Mucosa of gallbladder (tissue), 1 donor: ENCODE measurements at places on chromosomes 3 and 15.
A peak's percentile ranks its signal among the peaks of the same experiment; 100 is the strongest.

GRCh38 chr15:57321973-57322601, 54.2 kb upstream of the CGNL1 start:
- no peak for DNase-seq

DNA sequence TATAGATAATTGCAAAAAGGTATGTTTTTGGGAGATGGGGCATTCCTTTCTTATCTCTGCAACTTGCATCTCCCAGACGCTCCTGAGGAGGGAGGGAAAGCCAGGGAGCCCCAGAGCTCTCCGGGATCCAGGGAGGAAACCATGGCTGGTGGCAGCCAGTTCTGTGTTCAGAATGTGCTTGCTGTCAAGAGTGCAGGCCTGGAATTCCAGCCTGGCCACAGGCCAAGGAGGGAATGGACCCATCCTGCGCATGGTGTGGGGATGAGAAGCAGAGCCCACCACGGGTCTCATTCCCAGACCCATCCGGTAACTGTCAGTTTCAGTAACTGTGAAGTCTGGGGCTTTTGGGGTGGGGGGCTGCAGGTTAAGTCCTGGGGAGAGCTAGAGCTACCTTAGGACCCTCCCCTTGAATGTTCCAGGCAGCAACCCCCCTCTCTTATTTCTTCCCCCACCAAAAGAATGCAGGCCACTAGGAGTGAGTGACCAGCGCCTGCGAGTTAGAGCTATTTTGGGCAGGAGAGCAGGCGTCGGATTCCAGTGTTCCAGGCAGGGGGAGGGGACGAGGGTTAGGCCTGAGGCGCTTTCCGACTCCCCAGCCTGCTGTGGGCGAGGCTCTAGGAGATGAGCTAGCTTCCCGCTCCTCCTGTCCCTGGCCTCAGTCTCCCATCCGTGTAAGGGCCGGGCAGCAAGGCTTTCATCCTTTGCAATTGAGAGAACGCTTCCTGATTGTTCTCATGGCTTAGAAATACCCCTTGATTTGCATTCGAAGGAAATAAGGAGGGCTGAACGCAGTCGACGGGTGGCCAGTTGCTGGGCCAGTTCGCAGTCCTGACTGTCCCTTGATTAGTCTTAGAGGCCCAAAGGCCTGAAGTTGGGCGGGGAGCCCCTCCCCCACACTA, 781 bp upstream of the DAG1 start:
- peak; percentile 72 for DNase-seq

GRCh38 chr3:16359331-16359730, 94.3 kb downstream of the OXNAD1 start:
- DNase-seq, result no peak

GRCh38 chr15:66670762-66671580, 31.1 kb upstream of the SMAD6 start:
- DNase-seq, result peak; percentile 59

DNA sequence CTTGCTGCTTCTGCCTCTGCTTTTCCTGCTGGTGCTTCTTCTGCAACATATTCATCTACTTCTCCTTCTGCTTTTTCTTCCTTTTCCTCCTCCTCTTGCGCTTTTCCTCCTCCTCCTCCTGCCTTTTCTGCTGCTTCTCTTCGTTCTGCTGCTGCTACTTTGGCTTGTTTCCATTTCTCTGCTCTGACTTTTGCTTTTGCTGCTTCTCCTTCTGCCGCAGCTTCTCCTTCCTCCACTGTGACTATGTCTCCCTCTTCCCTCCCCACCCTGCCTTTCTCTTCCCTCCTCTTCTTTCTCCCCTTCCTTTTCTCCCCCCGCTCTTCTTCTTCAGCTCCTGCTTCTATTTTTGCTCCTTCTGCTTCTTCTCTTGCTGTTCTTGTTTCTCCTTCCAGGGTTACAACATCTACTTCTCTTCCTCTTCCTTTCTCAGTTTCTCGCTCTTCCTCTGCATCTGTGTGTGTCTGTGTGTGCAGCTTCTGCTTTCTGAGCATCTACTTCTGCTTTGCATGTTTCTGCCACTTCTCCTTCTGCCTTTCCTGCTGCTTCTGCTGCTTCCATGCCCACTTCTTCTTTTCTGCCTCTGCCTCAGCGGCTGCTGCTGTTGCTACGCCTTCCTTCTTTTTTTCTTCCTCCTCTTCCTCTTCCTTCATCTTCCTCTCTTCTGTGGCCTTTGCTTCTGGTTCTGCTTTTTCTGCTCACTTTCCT, 51.4 kb downstream of the FAM43A start:
- DNase-seq, result no peak

DNA sequence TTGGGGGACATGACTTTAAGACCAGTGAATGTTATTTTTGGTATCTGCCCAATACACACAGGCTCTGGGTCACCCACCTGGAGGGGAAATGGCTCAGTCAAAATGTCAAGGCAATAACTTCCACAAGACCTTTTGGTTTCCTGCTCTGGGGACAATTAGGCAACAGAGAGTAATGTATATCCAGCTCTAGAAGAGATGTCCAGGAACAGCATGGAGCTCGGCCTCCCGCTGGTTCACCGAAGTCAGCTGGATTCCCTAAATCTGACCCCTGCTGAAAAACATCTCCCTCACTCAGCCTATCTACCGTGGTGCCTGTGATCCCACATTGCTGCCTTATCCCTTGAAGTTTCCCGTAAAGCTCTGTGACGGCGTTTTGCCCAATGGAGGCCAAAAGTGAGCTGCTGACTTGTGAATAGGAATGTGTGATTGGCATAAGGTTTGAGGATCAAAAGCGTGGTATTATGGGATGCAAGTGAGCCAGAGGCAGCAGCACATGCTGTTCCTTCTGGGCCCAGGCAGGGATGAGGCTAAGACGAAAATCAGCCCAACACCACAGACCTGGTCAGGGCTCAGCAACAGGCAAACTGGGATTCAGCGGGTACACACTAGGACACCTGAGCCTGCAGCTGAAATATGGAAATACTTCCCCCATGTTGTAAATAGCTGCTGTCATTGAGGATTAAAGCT, 47.2 kb upstream of the SLC6A11 start:
- DNase-seq, result no peak

DNA sequence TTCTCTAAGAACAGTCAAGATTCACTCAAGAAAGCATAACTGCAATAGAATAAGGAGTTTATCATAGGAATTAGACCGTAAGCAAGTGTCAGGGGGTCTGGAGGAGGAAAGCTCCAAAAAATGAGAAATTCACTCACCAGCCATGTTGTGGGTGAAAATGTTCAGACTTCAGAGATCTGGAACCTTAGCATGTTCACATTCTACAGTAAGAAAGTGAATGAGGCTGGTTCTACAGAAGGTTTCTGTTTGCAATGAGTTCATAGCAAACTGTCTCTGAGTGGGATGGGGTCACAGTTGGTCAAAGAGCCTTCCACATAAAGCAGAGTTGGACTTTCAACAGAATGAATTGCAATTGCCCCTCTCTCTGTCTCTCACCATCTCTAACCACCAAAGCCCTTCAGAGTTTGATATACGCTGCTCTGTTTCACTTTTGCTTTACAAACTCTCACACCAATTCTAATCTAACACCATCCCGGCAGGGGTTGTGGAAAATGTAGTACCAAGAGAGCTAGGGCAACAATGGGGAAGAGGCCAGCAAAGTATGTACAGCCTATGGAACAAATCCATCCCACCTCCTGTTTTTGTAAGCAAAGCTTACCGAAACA, 581.8 kb upstream of the UBE2E2 start:
- DNase-seq, result no peak

- DNase-seq, result no peak
Observed at GRCh38 chr15:29681166-29681845, 141.0 kb downstream of the TJP1 start.

DNA sequence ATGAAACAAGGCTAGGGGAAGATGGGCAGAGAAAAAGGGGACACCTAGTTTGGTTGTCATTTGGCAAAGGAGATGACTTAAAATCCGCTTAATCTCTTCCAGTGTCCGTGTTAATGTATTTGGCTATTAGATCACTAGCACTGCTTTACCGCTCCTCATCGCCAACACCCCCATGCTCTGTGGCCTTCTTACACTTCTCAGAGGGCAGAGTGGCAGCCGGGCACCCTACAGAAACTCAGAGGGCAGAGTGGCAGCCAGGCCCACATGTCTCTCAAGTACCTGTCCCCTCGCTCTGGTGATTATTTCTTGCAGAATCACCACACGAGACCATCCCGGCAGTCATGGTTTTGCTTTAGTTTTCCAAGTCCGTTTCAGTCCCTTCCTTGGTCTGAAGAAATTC, 39.6 kb downstream of the DNASE1L3 start:
- DNase-seq, result no peak

DNA sequence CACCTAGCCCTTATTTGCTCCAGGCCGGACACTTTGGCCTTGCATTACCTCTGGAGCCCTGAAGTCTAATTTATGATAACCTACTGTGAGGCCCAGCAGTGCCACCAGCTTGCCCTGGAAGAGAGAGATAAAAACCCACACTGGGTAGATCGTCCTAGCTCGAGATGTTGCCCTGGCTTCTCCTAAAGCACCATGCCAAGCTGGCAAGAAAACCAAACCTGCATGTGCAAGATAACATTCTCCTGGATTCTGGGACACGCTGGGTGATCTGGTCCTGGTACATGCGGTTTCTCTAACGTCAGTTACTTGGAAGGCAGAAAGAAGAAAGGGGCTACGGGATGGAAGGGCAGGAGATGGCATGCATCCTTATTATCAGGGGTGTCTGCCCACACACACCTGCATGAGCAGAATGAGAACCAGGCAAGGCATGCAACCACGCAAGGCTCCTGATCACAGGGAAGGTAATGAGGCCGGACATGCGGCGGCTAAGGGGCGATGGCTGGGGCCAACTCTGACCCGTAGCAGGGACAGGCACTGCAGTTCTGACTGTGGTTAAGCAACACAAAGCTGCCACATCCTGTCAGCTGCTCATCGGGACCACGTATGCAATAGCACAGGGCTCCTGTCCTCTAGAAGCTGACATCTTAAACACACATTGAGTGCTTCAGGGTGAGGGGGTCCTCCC, 73.0 kb downstream of the OXNAD1 start:
- no peak for DNase-seq

DNA sequence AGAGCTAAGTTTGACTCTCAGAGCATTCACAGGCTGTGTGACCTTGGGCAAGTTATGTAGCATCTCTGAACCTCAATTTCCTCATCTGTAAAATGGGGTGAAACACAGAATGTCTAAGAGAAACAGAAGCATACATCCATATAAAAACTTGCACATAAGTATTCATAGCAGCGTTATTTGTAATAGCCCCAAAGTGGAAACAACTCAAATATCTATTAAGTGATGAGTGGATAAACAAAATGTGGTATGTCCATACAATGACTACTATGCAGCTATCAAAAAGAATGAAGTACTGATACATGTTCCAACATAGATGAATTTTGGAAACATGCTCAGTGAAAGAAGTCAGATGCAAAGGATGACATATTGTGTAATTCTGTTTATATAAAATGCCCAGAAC, 201.8 kb upstream of the KBTBD8 start:
- no peak for DNase-seq

DNA sequence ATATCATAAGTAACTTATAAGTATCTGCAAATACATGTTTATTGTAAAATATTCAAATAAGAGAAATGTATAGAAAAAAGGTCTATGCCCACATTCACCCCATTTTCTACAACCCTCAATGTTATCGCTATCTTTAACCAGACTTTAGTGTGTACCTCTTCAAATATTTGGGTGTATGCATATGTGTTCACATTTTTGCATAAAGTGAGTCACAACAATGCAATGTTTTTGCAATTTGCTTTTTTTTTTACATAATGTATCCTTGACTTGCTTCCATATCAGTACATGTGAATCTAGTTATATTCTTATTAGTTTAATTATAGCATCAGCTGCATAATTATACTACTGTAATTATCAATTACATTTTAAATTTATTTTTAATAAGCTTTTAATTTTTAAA, 117.3 kb upstream of the LYSMD4 start:
- DNase-seq, result no peak

DNA sequence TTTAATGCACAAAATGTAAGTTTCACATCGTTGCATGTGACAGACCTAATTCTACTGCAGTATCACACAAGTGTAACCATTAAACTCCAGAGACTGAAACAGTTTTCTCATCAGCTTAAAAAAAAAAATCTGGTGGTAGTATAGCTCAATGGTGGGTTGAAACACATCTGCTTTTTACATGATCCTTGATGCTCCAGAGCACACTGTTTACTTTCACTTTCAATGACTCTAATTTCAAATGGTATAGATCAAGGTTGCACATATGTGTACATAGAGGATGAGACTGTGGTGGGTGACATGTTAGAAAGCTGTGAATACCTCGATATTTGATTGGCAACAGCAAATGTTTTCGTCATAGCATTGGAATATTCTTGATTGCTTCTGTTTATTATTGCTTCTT, 22.4 kb downstream of the MCTP2 start:
- DNase-seq, result no peak

GRCh38 chr15:100570735-100571313, 31.2 kb downstream of the LINS1 start:
- DNase-seq, result no peak

DNA sequence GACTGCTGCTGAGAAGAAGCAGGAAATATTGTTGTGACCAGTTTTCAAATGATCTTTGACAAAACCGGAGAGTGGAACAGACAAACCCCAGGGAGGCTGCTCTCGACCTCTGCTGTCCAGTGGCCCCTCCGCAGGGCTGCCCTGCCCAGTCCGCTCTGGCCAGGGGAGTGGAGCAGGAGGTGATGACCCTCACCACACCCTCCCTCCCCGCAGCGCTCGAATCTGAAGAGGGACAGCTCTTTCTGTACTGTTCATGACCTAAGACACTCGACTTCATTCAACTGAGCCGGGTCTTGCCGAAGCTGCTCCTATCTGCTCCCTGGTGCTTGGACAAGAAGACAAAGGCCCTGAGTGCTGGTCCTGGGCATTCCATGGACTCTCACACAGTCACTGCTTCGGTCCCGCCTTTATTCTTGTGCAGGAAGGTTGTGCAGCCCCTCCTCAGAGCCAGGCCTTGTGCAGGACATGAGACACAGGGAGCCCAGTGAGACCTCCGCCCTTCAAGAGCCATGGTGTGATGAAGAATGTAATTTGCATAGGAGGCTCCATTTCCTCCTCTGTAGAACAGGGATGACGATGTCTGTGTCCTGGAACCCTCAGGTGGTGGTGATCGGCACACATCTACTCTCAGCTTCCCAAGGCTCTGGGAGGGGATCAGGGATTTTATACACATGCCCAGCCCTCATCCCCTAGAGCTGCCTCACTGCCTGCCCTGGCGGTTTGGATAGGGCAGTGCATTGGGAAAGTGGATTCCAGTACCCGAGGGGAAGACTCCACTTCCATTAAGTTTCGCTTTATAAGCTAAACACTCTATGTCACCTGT, 97.1 kb upstream of the PRR20G start:
- DNase-seq, result no peak

DNA sequence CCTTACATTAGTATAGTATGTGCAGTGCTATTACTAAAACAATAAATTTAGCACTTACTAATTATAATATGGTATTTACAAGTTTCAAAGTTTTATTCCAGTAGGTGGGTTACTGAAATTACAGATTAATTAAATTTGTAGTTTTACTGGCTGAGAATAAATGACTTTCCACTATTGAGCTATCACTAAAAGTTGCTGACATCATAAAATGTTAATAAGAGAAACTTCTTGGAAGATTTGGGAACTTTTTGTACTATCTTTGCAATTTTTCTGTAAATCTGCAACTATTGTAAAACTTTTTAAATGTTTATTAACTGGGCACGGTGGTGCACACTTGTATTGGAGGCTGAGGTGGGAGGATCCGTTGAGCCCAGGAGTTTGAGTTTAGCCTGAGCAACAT, 247.7 kb downstream of the UBE2E2 start:
- no peak for DNase-seq

GRCh38 chr3:38059148-38059547, 20.1 kb downstream of the DLEC1 start:
- DNase-seq, result no peak
